NCI-H2029 treated with DMSO at 0.1 percent for 48 hours (cell line): ENCODE measurements at places on chromosomes 16 and 17.

GRCh38 chr17:18038149-18038850 lies 668 bp downstream of the ATPAF2 start:
- DNase-seq: no peak

- DNase-seq: no peak
Measured at GRCh38 chr17:82397449-82398335, 20.5 kb upstream of the HEXD start.

- no peak for DNase-seq
Measured at GRCh38 chr16:35628976-35629375, 2169.6 kb downstream of the TP53TG3F start.

DNA sequence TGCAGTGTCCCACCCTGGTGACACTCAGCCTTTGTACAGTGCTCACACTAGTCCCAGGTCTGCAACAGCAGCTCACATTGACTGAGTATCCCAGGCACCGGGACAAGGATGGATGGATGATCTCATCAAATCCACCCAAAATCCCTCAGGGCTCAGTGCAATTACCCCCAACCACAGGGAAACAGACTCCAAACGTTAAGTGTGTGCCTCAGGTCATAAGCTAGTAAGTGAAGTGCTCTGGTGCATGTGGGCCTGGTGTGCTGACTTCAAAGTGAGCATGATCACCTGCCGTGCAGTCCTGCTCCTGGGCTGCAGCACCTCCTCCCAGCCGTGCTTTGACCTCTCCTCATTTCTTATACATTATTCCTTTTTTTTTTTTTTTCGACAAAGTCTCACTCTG lies 31.2 kb upstream of the CD300E start:
- DNase-seq: no peak

DNA sequence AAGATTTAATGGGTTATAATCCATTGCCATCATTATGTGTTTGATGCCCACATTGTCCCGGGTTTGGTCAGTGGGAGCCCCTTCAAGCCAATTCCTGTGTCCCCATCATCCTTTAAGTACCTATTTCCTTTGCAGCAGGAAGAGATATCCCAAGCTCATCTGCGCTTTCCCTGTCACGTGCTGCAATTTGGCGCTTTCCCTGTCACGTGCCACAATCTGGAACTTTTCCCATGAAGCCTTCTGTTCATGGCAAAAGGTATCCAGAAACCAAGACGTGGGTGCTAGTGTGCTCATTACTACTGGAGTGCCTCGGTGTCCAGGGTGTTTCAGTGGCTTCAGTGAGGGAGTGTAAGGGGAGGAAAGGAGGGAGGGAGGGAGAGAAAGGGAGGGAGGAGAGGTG lies 168.5 kb downstream of the NPIPB11 start:
- DNase-seq: no peak

DNA sequence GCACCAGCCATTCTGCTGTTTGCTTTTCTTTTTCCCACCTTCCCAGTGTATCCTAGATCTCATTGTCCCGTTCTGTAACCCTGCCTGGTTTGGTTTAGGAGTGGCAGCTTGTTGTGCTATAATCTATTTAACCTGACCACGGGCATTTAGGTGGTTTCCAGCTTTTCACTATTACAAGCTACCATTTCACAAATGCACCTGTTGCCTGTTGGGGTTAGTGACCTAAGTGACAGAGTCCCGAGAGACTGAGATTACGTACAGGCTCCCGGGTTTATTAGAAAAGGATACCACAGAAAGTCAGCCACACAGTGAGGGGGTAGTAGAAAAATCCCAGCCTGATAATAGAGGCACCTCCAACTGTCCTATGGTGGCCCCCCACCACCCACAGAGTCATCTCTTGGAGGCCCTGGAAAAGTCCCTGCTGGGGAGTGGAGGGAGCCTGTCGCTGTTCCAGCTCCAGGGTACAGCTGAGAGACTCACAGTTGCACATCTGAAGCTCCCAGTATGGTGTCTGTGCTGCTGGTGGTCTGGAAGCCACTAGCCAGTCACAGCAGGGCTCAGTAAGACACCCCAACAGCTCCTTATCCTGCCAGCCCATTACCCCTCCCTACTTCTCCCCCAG lies 21.2 kb downstream of the CLEC16A start:
- no peak for DNase-seq
